ENCODE measurements at places on chromosomes 2 and 18. TPM values are rescaled to one million over a fixed set of nuclear protein-coding genes. Genes with fewer than 3 reads are reported as not detected.

DNA sequence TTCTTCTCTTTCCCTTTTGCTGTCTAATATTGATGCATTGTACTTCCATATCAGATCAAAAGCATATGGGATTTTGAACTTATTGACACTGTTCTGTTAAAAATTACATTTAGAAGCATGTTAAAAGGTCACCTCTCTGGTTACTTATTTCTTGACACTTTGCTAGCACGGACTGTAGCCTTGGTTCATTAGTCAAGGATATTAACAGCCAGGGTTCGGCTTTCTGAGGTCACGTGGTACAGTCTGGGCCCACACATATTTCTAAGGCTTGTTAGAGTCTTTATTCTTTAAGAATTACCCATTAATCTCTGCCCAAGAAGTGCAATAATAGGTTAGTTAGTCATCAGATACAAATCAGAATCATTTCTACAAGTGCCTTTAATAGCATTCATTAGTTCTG is 1035.8 kb upstream of the FANCL start:
- DNase-seq, result no peak

GRCh38 chr2:72570413-72570812 is 255.4 kb downstream of the EXOC6B start:
- DNase-seq, result no peak

The FOSL2 gene
- total RNA-seq, result 230 TPM

DNA sequence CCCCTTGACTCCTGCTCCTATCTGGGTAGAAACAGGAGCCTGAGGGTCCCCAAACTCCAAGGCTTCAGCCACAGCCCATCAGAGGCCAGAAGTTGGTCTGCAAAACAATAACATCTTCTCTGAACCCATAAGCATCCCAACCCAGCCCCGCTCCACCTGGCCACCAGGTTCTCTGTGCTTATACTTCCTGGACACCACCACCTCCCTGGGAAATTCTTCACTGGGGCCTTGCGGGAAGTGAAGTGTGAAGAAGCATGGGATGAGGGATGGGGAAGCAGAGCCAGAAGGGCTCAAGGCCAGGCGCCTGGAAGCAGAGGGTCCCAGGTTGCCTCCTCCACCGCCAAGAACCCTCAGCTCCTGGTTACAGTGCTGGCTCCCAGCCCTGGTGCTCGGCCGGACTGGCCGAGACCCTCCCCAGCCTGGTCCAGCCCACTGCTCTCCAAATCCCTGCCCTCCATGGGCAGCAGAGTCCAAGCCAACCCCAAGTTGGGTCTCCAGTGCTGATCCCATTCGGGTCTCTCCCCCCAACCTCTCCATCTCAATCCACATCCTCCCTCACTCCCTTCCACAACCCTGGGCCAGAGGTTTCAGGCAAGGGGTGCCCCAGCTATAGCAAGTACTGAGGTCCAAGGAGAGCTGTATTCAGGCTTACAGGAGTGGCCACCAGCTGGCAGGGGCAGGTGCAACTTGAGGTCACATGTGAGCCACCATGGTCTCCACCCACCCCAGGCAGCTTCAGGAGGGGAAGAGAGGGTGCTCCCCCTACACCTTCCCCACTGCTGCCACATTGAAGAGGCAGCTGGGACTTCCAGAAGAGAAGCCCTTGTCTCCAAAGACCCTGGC is 60.7 kb downstream of the TNS1 start:
- DNase-seq, result no peak

The GPR45 gene
- not detected for total RNA-seq

DNA sequence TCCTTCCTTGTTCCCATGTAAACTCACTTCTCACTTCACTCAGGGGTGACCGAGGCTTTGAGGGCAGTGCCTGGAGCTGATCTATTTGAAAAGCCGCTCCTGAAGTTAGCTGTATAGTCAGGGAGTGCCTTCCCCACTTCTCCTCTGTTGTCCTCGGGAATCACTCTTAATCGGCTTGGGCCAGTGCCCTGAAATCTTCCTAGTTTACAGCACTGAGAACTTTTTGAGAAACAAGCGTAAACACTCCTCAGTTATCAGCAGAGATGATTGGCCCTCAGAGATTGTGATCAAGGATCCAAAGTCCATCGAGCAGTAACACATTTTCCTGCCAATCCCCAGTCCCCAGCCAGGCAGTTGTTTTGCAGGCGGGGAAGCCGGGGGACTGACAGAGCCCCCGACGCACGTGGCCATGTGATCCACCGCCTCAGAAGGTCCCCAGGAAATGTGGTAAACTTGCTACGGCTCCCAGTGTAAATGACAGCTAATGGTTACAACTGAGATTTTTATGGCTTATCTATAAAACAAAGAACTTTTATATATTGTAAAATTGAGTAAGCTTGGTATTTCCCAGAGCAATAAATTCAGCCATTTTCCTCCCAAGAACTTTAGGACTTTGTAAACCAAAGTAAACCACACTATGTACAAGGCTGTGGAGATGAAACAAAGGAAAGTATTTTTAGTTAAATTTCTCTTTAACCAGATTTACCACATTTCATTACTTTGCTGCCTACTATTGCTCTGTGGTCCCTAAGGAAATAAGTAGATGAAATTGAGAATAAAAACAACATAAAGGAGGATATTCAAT is 53.5 kb downstream of the C18orf63 start:
- no peak for DNase-seq

- no peak for DNase-seq
Observed at GRCh38 chr2:8121826-8122513, 559.9 kb upstream of the ID2 start.

- no peak for DNase-seq
Observed at GRCh38 chr2:53727921-53728320, 39.7 kb upstream of the CHAC2 start.

Measured in sciatic nerve (tissue), 2 donors.